ENCODE measurements at places on chromosomes 1 and 21.

DNA sequence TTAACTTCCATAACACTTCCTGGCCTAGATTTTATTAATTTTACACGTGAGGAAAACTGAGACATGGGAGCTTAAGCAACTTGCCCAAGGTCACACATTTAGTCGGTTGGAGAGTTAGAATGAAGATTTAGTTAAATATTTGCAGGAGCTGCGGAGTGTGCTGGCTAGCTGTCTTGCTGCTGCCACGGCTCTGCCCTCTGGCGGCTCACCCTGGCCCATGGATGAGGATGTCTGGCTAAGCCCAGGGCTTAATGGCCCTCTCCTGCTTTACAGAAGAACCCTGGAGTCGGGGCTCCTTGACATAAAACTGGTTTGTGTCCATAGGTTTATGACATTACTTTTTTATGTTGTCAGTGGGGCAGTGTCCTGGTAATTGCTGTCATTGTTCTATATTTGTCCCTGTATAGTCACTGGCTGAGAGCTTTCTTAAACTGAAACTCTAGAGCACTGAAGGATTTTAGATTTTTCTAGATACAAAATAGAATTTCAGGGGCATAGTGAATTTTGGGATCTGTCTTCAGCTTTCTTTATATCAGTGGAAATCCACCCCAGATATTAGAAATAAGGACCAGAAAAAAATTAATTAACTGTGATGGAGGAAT lies 88.9 kb upstream of the WLS start:
- no peak for DNase-seq

DNA sequence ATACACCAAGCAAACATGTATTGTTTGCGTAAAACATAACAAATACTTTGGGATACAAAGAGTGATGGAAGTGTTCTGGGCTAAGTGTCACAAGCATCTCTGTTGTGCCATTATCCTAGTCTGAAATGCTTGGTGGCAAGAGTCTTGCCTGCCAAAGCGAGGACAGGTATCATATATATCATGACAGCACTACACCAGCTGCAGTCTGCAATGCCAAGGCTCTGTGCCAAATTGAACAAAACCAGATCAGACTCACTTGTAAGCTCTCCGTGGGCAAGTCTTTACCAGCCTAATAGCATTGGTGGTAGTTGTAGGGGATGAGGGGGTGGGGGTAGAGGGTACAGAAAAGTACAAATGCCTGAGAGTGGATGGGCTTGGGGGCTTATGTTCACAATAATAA lies 119.2 kb downstream of the RWDD3 start:
- DNase-seq: no peak

- no peak for DNase-seq
These were observed 112.7 kb downstream of the PRDM2 start for GRCh38 chr1:13812456-13813397.

- DNase-seq: peak; percentile 42
These were observed 32.8 kb upstream of the IFNAR2 start for GRCh38 chr21:33196941-33197374.

DNA sequence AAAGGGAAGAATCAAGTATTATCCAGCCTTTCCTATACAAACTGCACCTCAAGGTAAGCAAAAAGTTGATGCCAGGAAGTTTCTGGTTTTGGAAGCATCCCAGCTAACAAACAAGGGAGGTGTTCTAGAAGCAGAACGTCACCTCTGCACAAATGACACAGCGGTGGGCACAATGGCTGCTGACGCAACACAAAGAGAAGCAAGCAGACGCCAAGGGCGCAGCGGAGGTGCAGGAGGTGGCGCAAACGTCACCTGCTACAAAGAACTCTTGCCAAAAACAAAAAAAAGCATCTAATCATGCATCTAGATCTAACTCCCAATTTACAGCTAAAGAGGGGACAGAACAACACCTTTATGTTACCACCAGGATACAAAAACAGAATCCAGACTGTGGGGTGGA lies 88.5 kb downstream of the NPHP4 start:
- no peak for DNase-seq

GRCh38 chr1:117567976-117568375 lies 37.9 kb upstream of the TENT5C start:
- no peak for DNase-seq

- DNase-seq: no peak
These were observed 327.2 kb downstream of the PTPRU start for GRCh38 chr1:29563571-29563970.

DNA sequence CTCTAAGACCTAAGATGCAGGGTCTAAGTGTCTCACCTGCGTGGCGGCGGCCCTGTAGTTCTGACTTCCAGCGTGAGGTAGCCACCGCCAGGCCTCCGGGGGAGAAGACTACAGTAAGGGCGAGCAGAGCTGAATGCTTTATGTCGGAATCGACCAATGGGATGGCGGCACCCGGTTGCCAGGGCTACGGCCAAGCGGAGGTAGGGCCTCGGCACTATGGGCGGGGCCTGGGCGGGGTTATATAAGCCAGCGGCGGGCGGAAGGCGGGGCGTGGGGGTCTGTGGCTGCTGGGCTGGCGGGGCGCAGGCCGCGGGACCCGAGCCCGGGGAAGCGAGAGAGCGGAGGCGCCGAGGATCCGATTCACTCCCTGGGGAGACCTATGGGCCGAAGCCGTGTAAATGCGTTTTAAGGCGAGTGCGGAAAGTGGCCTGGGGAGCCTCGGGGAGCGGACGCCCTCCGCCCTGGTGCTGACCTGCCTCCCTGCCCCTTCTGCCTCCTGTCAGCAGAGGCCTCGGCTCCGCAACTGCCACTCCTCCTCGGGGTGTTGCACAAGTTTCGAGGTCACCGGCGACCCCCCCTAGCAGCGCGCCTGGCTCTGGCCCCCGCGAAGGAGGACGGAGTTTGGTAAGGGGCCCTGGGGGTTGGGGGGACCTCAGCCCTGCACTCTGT lies at the start of gene AZIN2:
AZIN2 (plus strand) TSS at position 269 of the 669 bp plus-strand sequence. CDS start 1,097 bp downstream, outside the sequence.
- peak; percentile 85 for DNase-seq

DNA sequence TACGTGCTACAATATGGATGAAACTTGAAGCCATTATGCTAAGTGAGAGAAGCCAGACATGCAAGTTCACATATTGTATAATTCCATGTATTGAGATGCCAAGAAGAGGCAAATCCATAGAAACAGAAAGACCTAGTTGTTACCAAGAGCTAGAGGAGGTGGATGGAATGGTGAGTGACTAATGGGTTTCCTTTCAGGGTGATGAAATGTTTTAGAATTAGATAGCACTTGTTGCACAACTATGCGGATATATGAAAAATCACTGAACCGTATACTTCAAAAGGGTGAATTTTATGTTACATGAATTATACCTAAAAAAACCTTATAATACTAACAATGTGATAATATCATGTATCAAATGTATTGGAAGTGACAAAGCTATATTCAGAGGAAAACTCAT lies 18.1 kb downstream of the EPHA10 start:
- DNase-seq: no peak

DNA sequence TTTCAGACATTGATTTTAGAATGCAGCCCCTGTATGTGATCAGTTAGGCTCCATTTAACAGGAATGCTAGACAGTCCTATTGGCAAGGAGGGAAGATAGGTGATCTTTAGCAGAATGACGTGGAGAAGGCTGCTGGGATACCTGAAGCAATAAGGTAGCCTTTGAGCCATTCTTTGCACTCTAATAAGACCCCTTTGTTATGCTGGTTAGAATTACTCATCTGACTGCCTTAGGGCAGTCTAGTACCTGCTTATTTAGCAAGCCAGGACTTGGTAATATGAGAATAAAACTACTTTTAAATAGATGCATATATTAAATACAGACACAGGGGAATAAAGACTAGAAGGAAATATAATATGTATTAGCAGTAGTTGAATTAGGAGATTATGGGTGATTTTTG lies 29.1 kb downstream of the NGF start:
- no peak for DNase-seq

- DNase-seq: no peak
These were observed 99.5 kb downstream of the CC2D1B start for GRCh38 chr1:52266507-52266906.

GRCh38 chr1:56097713-56098112 lies 481.6 kb downstream of the PLPP3 start:
- no peak for DNase-seq

- no peak for DNase-seq
These were observed 40.6 kb downstream of the LHX4 start for GRCh38 chr1:180270530-180271271.

GRCh38 chr1:185934476-185935189 lies 200.4 kb downstream of the HMCN1 start:
- DNase-seq: no peak

DNA sequence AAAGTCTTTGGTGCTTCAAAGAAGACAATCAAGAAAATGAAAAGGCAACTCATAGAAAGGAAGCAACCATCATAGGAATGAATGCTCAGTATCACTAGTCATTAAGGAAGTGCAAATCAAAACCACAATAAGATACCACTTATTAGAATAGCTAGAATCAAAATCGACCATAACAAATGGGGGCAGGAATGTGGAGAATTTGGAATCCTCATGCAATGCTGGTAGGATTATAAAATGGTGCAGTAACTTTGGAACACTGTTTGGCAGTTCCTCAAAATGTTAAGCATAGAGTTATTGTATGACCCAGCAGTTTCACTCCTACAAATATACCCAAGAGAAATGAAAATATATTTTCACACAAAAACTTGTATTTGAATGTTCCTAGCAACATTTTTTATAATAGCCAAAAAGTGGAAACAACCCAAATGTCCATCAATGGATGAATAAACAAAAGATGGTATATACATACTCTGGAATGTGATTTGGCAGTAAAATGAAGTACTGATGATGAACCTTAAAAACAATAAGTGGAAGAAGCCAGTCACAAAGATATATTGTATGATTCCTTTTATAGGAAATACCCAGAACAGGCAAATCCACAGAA lies 105.6 kb downstream of the MIS18A start:
- peak; percentile 91 for DNase-seq

DNA sequence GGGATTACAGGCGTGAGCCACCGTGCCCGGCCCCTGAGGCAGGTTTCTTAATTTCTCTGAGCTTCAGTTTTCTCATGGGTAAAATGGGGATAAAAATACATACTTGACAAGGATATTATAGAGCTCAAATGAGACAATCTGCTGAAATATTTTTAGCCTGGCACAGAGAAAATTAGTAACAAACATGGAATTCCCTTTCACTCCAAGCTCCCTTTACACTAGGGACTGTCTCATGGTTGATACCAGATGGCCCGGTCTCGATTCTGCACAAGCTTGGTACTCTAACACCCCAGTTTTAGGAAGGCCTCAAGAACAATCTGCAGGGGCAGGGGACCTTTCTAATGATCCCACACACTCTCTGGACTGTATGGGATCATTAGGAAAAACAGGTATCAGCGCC lies 671.7 kb downstream of the SMYD3 start:
- DNase-seq: no peak

GRCh38 chr1:167661527-167662426 lies 31.7 kb downstream of the RCSD1 start:
- DNase-seq: peak; percentile 74

GRCh38 chr21:42579456-42580075 lies 65.9 kb downstream of the SLC37A1 start:
- DNase-seq: no peak

GRCh38 chr1:33152685-33153432 lies 29.0 kb downstream of the TRIM62 start:
- DNase-seq: no peak

DNA sequence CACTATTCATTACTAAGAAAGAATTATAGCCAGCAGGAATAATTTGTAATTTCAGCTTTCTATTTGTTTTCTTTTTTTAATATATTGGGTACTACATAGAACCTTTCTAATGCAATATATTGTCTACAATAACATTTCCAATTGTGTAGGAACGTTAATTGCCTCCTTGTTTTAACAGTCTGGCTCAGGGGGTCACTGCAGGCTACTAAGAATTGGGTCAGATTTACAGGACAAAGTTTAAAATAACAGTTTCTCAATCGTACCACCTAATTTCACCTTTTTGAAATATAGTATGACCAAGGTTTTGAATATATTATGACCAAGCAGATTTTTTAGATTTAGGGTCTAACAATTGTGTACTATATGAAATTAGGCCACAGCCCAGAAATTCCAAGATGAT lies 2.4 kb downstream of the CFH start:
- DNase-seq: no peak

- peak; percentile 9 for DNase-seq
These were observed 34.8 kb downstream of the KPNA6 start for GRCh38 chr1:32142446-32143301.

DNA sequence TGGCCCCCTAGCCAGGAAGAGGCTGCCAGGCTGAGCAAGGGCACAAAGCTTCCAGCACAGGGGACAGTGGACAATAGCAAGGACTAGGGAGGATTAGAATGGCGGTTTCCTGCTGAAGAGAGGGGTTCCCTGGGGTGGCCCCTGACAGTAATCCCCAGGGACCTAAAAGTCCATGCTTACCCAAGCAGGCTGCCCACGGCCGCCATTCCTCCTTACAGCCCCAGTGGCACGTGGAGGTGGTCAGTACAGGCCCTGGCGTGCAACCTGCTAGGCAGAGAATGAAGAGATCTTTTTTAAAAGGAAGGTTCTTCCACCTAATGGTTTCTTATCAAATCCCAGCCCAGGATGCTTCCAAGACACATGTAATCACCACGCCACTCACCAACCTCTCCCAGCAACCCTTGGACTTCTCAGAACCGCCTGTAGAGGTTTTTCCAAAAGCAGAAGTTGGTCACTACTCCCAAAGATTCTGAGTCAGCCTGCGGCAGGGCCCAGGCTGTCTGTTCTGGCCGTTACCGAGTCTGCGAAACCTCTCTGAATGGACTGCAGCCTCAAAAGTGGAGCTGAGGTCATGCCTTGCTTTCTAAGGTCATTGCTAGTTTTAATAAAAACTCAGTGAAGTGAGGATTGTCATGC lies 926 bp downstream of the MRPL55 start:
- no peak for DNase-seq

- DNase-seq: no peak
These were observed 164.3 kb downstream of the KIF26B start for GRCh38 chr1:245319094-245319493.

- no peak for DNase-seq
These were observed 54.5 kb downstream of the LGR6 start for GRCh38 chr1:202247837-202248795.

- no peak for DNase-seq
These were observed 29.7 kb downstream of the MRPL39 start for GRCh38 chr21:25577424-25578055.

GRCh38 chr1:62778208-62778607 lies 5.7 kb upstream of the ATG4C start:
- no peak for DNase-seq

- no peak for DNase-seq
These were observed 20.9 kb downstream of the CD55 start for GRCh38 chr1:207342332-207342731.

DNA sequence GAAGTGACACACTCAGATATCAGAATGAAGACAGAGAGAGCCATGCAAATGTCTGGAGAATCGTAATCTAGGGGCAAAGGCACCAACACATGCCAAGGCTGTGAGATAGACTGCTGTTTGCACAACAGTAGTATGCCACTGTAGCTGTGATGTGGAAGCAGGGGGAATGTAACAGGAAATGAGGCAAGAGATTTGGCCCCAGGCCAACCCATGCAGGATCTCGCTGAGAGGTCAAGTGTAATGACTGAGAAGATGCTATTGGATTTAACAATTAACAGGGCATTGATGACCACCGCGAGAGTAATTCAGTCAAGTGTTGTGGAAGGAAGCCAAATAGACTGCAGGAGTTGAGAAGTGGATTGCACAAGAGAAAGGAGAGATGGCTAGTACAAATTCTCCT lies 107.3 kb upstream of the ST6GALNAC5 start:
- peak; percentile 28 for DNase-seq
